Left renal pelvis (tissue), 4 donors: ENCODE measurements at places on chromosomes 12 and 14. TPM values are rescaled to one million over a fixed set of nuclear protein-coding genes. Genes with fewer than 3 reads are reported as not detected.

DNA sequence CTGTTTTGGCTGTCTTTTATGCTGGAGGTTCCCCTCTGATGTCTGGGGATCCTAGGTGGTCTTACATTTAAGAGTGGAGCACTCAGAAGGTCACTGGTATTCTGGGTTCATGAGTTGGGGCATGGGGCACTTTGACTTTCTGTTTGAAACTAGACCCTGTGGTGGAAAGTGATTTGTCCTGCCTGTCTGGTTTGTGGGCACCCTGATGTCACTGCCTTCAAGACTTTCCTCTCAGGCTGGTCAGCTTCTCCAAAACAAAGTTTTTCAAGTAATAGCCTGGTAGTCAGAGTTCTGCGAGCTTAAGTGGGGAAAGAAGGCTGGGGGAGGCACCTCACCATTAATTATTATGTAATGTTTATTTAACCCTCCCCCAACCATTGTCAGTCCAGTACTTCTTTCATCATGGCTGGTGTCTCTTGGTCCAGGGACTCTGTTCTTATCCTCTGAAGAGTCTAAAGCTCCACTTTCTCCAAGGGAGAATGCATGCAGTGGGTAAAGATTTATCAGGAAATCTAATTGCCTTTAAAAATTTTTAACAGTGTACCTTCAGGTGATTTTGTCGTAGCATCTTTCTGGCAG, 35.3 kb downstream of the ZC3H14 start:
- DNase-seq: no peak

INSM2 gene
- polyA plus RNA-seq: not detected

- DNase-seq: no peak
These were observed 18.3 kb downstream of the GALNT8 start for GRCh38 chr12:4738541-4738940.

GRCh38 chr12:52224151-52224550, 8.9 kb upstream of the KRT7 start:
- DNase-seq: no peak

GRCh38 chr12:67697967-67698366, 49.4 kb downstream of the DYRK2 start:
- DNase-seq: no peak

DNA sequence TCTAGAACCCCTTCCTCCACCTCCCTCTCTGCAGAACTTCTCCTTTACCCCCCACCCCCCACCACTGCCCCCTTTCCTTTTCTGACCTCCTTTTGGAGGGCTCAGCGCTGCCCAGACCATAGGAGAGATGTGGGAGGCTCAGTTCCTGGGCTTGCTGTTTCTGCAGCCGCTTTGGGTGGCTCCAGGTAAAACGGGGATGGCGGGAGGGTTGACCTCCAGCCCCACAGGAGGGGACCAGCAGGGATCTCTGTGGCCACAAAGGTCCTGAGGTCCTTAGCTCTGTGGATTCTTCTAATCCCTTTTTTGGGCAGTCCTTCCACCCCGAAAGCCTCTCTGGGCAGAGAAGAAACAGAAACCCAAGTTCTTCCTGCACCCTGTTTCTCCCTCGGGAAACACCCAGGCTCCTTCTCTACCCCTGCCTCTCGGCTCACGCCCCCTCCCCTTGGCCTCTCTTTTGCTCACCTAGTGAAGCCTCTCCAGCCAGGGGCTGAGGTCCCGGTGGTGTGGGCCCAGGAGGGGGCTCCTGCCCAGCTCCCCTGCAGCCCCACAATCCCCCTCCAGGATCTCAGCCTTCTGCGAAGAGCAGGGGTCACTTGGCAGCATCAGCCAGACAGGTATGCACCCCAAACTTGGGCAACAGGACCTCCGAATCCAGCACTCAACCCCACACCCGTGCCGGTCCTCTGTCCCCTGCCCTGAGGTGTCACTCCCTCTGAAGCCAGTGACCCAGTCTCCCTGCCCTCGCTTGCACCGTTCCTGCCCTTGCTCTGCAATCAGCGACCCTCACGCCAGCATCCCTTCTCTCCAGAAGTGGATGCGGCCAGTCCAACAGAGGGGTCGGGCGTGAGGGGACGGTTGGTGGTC, 638 bp downstream of the LAG3 start:
- DNase-seq: no peak

DNA sequence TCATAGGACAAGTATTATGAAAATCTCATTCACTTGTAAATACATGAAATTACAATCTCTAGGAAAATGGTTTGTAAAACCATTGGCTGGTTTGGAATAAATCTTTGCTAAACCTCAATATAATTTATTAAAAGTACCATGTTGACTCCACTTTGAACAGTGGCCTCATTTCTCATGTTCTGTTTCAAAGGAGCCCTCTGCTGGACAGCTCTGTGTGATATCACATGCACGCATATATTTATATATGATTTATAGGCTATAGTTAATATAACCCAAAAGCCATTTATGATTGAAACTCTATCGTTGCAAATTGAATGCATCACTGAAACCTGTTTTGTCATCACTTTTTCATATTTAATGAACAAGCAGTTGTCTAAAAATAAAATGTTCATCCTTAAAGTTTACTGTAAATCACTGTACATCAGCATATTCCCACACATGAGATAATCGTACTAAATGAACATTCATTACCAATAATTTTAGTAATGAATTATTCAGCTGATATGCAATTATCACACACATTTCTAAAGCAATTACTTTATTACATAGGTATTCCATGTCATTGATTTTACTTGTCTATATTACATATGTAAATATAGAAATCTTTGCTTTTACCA, 493.8 kb downstream of the NPAS3 start:
- no peak for DNase-seq

AKAP5 gene
- polyA plus RNA-seq: 9.8 TPM
